SK-N-DZ (cell line): ENCODE measurements at places on chromosomes 5 and 9.

GRCh38 chr5:131210151-131210510 lies 39.4 kb downstream of the LYRM7 start:
- DNase-seq, result no peak

GRCh38 chr5:121175986-121176385 lies 675.7 kb upstream of the FTMT start:
- no peak for DNase-seq

DNA sequence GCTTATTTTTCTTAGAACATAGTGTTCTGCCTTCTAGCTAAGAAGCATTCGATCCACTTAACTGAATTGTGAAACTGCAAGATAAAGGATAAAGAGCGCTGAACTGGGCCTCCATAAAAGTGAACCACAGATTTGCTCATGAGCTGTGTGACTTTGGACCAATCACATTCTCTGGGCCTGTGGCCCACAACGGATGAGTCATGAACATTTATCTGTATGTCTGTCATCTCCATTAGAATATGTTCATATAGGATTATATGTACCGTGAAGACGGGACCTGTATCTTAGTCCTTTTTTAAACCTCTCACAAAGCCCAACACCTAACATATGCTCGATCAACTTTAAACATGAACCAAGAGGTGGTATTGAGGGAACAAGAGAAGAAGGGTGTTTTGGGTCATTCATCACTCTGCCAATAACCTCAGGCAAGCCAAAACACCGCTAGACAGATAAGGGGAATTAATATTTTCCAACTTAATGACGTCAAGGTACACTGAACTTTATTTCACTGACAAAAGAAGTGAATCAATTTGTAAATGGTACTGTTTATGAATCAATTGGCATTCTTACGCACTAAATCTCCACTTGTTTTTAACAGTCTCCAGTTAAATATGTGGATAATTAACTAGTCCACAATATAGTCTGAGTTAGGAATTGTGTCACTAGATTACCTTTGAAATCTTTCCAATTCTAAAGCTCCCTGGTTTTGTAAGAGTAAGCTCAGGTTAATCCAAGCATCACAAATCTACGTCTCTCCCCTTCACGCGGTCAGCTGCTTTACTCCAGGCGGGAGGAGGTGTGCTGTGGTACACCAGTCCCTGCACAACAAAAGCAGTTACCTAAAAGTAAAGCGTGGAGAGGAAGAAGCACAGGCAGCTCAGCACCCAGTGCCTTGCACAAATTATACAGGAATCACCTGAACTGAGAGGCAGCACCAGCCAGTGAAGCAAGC lies 1.6 kb downstream of the TMEM245 start:
- DNase-seq, result peak; percentile 16

DNA sequence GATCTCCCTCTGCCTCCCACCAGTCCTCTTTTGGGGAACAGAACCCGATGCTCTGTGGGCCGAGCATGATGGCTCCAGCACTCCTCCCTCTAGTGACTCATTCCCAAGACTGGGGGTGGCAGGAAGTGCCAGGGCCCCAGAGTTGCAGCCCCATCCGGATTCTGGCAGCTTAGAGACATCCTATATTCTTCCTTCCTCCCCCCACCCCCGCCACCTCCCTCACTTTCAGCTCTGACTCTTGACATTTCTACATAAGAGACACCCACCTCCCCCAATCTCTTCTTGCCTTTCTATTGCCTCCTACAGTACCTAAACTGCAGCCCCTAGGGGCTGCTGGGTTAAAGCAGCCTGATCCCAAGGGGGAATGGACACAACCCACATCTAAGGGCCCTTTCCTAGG lies 47.1 kb upstream of the MATR3 start:
- no peak for DNase-seq

DNA sequence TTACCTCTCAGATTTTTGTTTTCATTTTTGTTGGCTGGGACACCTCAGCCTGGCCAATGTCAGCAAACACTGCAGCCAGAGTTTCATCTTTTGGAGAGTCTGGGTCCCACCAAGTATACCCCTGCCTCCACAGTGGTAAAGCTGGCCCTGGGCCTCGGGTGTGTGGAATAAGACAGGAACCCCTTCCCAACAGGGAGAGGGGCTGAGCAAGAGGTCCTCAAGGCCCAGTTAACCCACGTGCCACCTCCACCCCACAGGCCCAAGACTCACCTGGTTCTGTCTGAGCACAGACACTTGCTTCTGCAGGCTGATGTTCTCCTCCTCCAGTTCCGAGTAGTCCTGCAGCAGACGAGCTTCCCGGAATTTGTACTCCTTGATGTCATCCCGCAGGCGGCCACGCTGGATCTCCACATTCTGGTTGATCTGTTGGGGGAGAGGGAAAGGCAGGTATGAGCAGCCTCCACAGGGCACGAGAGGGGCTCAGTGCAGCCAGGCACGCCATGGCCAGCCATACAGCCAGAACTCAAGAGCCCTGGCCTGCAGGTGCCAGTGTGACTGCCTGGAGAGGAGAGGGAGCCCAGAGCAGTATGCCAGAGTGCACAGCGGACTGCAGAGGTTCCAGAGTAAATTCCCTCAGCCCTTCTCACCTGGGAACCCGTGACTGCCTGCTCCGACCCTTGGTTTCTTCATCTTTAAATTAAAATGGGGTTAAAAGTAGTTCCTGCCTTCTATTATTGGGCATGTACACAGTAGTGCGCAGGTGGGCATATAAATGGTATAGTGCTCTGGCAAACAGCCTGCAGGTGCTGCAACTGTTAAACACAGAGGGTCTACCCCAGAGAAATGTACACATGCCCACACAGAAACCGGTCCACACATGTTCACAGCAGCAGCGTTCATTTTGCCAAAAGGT lies 42.0 kb downstream of the BICD2 start:
- no peak for DNase-seq

DNA sequence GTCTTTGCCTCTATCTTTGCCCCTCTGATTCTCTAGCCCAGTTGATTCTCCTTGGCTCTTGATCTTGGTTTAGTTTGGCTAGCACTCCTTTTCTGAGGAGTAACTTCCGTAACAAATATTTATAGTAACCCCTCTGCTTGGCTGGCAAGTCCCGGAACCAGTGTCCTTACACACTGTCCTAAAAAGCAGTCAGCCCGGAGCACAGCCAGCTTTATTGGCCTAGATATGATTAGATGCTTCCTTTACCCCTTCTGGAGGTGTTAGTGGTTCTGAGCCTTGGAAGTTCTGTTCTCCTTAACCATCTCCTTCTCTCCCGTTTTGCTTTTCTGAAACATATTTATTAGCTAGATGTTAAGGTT lies 17.0 kb upstream of the MSMP start:
- DNase-seq, result no peak

GRCh38 chr9:124266139-124266825 lies 8.5 kb downstream of the NEK6 start:
- DNase-seq, result no peak

- no peak for DNase-seq
Observed at GRCh38 chr9:4433379-4433778, 56.9 kb upstream of the SLC1A1 start.

- no peak for DNase-seq
Observed at GRCh38 chr5:135377751-135378680, 21.0 kb downstream of the MACROH2A1 start.

DNA sequence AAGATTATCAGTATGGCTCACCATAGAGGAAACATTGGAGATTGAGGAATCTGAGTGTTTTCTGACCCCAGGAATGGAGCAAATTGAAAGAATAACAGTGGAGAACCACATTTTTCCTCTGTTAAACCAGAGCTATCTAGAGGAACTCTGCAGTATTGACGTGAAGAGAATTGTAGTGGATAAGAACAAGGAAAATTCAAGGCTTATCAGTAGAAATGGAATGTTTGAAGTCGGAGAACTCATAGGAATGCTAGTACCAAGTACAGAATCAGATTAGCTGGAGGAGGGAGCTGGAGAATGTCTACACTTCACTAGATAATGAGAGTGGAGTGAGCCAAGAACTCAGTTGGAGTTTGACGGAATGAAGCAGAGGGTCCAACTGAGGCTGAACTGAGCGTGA lies 50.3 kb downstream of the SNCAIP start:
- DNase-seq, result no peak
